Renal cortex interstitium (tissue), 15 donors: ENCODE measurements at places on chromosomes 1 and 21.

- no peak for DNase-seq
Observed at GRCh38 chr1:63848733-63849132, 74.9 kb downstream of the ROR1 start.

DNA sequence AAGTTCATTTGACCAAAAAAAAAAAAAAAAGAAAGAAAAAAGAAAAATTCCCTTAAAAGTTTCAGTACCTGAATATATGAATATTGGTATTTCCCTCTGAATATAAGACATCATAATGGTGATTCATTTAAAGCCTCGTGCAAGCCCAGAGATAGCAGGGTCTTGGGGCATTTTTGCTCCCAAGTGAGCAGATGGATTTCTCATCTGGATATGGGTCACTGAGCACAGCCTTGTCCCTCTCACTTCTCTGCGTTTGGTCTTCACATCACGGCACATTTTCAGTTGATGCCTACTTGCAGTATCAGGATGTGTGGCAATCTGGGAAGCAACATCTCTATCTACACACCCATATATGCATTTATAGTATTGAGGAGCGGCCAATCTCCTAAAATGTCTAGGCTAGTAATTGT lies 12.7 kb downstream of the CD58 start:
- DNase-seq: no peak

GRCh38 chr1:116365857-116366256 lies 7.2 kb upstream of the ATP1A1 start:
- no peak for DNase-seq

DNA sequence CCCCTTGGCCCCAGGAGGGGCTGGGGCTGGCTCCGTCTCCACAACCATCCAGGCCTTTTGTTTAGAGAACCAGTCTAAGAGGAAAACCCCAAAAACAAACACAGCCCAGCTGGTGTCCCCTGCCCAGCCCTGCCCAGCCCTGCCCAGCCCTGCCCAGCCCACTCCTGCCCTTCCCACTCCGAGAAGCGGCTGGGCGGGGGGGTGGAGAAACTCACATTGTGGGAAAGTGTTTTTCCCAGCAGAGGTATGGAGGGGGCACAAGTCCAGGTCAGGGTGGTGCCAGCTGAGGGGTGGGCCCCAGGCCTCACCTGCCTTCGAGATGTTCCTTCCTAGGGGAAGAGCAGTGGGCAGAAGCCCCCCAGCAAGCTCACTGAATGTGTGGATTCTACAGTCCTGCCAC lies 10.0 kb upstream of the FAM131C start:
- DNase-seq: no peak

GRCh38 chr1:113946112-113946511 lies 17.0 kb downstream of the HIPK1 start:
- DNase-seq: no peak

GRCh38 chr1:185158800-185159199 lies 1.8 kb downstream of the SWT1 start:
- no peak for DNase-seq

GRCh38 chr1:226915672-226915995 lies 24.5 kb upstream of the COQ8A start:
- no peak for DNase-seq

DNA sequence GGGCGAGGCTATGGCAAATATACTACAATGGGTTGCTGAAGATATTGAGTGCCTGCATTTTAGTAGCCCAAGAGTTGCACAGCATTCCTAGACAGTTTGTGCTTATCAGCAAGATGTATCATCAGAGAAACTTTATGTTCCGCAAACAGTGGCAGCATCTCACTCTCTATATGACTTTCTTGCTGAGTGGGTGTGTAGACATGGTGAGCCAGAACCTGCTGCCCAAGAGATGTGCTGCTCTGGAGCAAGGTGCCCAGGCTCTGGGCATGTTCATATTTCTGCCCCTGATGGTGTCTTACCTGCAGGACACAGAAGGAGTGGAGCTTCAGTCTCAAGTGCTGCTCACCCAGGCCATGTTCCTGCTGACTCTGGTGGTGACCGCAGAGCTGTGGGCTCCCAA lies 8.2 kb upstream of the RGSL1 start:
- no peak for DNase-seq

DNA sequence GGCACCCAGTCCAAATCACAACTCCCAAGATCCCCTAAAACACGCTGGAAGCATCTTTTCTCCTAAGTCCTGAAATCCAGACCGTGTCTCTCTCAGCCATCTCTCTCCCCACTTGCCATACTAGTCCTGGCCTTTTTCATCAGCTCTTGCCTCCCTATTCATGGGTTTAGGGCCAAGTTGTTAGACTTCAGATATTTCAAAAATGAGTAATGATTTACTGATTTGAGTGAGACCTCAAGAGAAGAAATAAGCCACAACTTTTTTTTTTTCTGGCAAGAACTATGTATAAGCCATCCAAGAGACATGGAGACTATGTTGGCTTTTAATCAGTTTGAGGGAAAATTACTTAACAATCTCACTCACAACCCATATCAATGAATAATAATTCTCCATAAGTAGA lies 62.5 kb downstream of the TBX15 start:
- no peak for DNase-seq

DNA sequence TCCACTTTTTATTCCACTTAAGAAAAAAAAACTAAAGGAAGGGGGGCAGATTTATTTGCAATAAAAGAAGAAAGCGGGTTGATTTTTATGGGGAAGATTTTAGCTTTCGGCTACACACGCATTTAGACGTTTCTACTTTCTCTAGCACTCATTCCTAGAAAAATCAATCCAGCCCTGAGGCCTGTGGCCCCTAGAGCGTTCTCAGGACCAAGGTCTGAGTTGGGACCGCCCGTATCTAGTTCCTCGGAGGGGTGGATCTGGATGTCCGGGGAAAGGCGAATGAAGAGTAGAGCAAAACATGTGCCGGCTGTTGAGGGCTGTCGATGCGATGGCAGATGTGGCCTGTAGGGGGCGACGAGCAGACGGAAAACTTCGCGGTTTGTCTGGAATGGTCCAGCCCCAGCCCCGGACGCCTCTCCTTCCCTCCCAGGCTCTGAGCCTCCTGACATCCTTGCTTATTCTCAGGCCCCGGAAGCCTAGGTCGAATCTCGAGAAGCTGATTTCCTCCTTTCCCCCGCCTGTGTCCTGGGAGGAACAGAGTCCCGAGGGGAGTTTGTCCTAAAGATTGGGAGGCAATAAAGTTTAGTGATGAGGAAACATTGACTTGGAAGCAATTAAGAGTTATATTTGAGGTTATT lies 5.2 kb downstream of the FOXD3 start:
- DNase-seq: no peak

GRCh38 chr1:85343213-85343611 lies 66.8 kb upstream of the BCL10 start:
- DNase-seq: no peak

GRCh38 chr1:202207292-202207691 lies 13.7 kb downstream of the LGR6 start:
- no peak for DNase-seq

DNA sequence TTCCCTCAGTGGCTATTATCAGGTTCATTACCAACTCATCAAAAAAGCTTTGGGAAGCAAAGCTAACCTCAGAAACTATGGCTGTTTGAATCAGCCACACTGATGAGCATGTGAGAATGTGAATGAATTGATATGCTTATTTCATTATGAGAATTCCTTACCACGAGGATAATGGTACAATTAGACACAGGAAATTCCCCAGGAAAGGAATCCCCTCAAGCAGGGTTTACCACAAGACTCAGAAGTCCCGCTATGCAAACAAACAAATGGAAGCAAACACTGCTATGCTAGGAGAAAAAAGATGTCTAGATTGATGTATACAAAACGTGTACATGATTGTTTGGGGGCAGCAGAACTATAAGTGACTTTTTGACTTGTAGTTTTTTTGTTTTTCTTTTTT lies 205.0 kb downstream of the HMCN1 start:
- no peak for DNase-seq

DNA sequence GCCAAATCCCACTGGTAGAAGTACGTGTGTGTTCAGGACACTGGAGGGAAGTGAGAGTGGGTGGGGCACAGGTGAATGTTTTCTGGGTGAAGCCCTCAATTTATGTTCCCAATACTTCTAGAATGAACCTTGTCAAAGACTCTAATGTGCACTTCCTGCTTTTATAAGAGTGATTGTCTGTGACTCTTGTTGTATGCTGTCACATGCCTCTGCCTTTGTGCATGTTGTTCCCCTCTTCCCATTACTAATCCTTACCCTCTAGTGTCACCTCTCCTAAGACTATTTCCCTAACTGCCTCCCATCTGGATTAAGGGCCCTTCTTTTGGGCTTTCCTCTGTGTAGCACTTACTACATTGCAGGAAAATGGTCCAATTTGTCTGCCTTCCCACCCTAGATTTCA lies 2.5 kb upstream of the LINGO4 start:
- no peak for DNase-seq

- DNase-seq: no peak
Observed at GRCh38 chr1:192053531-192053971, 104.7 kb upstream of the RGS18 start.

DNA sequence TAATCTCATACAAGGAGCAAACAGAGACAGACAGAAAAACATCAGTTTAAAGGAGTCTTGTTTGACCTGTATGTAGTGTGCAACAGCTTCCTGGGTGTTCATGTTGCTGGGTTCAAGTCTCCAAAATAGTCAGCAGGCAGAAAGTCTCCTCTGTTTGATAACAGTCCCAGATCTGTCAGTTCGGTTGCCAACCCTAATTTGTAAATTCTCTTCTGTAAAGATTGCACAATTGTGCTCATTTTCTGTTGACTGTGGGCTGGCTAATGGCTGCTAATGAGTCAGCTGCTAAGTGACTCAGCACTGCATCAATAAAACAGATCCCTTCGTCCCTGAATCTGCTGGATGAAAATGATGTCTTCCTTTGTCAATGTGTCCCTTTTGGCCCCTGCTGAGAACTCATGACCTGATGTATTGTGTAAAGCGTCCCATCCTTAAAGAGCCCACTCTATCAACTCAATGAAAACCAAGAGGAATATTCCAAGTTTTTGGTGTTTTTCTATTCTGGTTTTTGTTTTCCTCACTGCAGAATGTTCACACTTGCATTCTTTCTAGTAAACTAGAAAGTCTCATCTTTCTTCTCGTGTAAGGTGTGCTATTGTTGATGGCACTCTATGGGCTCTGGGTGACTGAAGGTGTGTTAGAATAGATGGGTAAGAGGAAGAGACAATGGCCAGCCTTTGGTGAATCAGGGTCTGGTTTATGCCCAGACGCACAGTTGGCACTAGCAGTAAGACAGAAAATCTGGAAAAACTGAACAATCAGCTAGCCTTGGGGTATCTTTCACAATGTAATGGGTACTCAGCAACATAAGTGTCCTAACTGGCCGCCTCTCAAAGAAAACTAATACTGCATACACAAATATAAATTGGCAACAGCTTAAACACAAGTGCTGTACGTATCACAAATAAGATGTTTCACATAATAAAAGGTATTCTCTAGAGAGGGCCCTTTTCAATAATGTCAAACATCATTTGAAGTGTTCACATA lies 75.1 kb upstream of the SIPA1L2 start:
- DNase-seq: no peak
